ENCODE measurements at places on chromosomes 1 and 21. TPM values are rescaled to one million over a fixed set of nuclear protein-coding genes. Genes with fewer than 3 reads are reported as not detected.

DNA sequence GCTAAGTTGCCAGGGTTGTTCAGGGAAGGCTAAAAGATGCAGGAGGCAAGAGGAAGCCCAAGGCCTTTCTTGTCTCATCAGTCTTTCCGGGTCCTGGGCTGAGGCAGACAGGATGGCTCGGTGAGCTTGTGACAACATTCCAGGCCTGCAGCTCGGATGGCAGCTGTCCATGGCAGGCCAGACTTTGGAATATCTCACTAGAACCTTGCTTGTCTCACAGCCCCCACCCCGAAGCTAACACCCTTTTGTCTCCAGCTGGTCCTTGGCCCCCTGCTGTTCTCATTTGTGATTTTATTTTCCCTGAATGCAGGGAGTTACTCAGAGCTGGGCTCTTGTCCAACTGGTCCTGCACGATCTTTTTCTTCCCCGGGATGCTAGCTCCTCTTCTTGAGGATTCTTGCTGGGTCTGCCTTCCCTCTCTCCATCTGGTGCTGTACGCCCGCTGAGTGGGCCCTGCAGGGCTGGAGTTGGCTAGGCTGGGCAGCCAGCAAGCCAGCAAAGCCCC is 477.2 kb upstream of the CAMK1G start:
- H3K36me3 ChIP-seq = no peaks in the 10 kb centered on the region
- H3K27ac ChIP-seq = no peak overlapping the region
- no peaks in the 10 kb centered on the region for H3K27me3 ChIP-seq
- H3K4me1 ChIP-seq = no peaks in the 10 kb centered on the region

DNA sequence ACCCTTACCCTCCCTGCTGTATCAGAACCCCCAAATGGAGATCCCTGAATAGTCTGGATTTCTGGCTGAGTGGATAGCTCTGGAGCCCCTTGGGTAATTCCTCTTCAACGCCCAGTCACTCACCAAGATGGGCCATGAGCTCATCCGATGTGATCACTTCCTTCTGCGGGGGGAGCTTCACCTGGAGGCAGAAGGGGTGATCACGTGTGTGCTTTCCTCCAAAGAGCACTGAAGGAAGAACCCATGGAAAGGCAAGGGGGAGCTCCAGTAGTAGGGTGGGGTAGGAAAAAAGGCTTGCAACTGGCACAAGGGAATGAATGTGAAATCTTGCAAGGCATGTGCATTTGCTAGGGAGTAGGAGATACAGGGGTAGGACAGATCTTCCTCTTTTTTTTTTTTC is 5.1 kb downstream of the MINDY1 start:
- no peak for DNase-seq
- peaks cover 19% of the 10 kb centered on the region for H3K4me1 ChIP-seq
- H3K4me3 ChIP-seq = no peak overlapping the region
- H3K27me3 ChIP-seq = no peaks in the 10 kb centered on the region
- H3K36me3 ChIP-seq = peaks cover 5% of the 10 kb centered on the region

- H3K4me1 ChIP-seq = peaks cover 6% of the 10 kb centered on the region
- peak overlapping the region; percentile 31 for H3K27ac ChIP-seq
- H3K36me3 ChIP-seq = peaks cover 36% of the 10 kb centered on the region
- no peak for DNase-seq
Measured at GRCh38 chr1:111704776-111705175, 34.4 kb downstream of the INKA2 start.

GRCh38 chr1:147156642-147157041 is 15.6 kb downstream of the PRKAB2 start:
- no peak overlapping the region for H3K4me3 ChIP-seq
- DNase-seq = no peak
- H3K27me3 ChIP-seq = no peaks in the 10 kb centered on the region
- peaks cover 17% of the 10 kb centered on the region for H3K36me3 ChIP-seq

DNA sequence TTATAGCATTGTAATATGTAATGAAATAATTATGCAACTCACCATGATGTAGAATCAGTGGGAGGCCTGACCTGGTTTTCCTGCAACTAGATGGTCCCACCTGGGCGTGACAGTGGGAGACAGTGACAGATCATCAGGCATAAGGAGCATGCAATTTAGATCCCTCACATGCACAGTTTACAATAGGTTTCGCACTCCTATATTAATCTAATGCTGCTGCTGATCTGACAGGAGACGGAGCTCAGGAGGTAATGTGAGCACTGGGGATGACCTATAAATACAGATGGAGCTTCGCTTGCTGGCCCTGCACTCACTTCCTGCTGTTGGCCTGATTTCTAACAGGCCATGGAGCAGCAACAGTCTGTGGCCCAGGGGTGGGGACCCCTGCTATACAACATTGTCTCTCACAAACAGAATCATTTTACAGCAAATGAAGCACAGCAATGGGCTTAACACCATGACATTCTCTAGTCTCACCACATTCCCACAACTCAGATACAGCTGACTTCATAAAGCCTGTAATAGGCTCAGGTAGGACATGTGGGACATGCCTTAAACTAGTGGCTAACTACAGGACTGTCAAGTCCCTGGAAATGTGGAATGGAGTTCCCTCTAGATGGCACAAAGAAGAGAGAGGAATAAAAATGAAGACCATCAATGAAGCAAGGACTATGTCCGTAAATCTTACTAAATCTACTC is 40.7 kb upstream of the SLC5A9 start:
- no peak overlapping the region for H3K27ac ChIP-seq
- no peak overlapping the region for H3K4me3 ChIP-seq
- no peak for DNase-seq
- no peaks in the 10 kb centered on the region for H3K27me3 ChIP-seq
- H3K36me3 ChIP-seq = no peaks in the 10 kb centered on the region

DNA sequence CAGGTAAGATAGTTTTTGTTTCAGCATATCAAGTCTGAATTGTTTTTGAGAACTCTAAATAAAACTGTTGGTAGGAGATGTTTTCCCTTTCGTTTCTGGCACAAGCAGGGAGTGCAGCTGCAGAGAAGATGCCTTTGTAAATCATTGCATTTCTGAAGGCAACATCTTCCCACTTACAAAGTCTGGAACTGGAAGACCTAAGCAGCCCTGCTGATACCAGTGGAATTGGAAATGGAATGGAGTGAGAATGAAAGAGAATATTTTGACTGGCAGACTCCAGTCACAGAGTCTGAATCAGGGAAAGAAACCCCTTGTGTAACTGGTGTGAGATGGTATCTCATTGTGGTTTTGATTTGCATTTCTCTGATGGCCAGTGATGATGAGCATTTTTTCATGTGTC is 815.6 kb downstream of the LTN1 start:
- no peaks in the 10 kb centered on the region for H3K27me3 ChIP-seq
- no peak overlapping the region for H3K4me3 ChIP-seq
- H3K36me3 ChIP-seq = no peaks in the 10 kb centered on the region
- no peak for DNase-seq

- H3K27me3 ChIP-seq = no peaks in the 10 kb centered on the region
- H3K4me3 ChIP-seq = no peak overlapping the region
- H3K27ac ChIP-seq = no peak overlapping the region
- H3K4me1 ChIP-seq = peaks cover 16% of the 10 kb centered on the region
Measured at GRCh38 chr1:66413136-66413837, 120.7 kb upstream of the SGIP1 start.

- H3K27ac ChIP-seq = no peak overlapping the region
- DNase-seq = no peak
- H3K27me3 ChIP-seq = peaks cover 64% of the 10 kb centered on the region
- H3K4me3 ChIP-seq = no peak overlapping the region
- no peaks in the 10 kb centered on the region for H3K4me1 ChIP-seq
- no peaks in the 10 kb centered on the region for H3K36me3 ChIP-seq
Measured at GRCh38 chr1:35702508-35702907, 16.2 kb downstream of the C1orf216 start.

- no peak overlapping the region for H3K4me3 ChIP-seq
- H3K4me1 ChIP-seq = no peaks in the 10 kb centered on the region
- no peak for DNase-seq
- H3K27ac ChIP-seq = no peak overlapping the region
- no peaks in the 10 kb centered on the region for H3K36me3 ChIP-seq
Measured at GRCh38 chr1:221847676-221848075, 105.8 kb upstream of the DUSP10 start.

DNA sequence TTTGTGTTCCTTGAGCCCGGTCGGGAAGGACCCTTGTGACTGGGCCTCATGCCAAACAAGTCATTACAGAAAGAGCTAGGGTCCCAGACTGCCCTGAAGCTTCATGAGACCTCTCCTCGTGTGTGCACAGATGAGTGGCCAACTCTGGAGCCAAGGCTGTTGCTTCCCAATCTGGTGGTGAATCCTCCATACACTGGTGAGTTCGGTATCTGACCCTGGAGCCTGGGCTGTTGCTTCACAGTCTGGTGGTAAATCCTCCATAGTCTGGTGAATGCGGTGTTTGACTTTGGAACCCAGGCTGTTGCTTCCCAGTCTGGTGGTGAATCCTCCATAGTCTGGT is 737.8 kb downstream of the MATN1 start:
- peaks cover 11% of the 10 kb centered on the region for H3K4me1 ChIP-seq
- H3K27me3 ChIP-seq = no peaks in the 10 kb centered on the region
- no peak for DNase-seq
- no peak overlapping the region for H3K27ac ChIP-seq
- no peak overlapping the region for H3K4me3 ChIP-seq
- no peaks in the 10 kb centered on the region for H3K36me3 ChIP-seq

- peak; percentile 23 for DNase-seq
- H3K36me3 ChIP-seq = no peaks in the 10 kb centered on the region
- no peaks in the 10 kb centered on the region for H3K27me3 ChIP-seq
- peaks cover 11% of the 10 kb centered on the region for H3K4me1 ChIP-seq
- no peak overlapping the region for H3K4me3 ChIP-seq
Measured at GRCh38 chr1:91894036-91894761, 8.2 kb upstream of the TGFBR3 start.

GRCh38 chr1:204217648-204218000 is 3.8 kb upstream of the GOLT1A start:
- no peak for DNase-seq
- H3K27ac ChIP-seq = no peak overlapping the region
- H3K36me3 ChIP-seq = peaks cover 11% of the 10 kb centered on the region

- DNase-seq = no peak
- H3K27me3 ChIP-seq = no peaks in the 10 kb centered on the region
- H3K36me3 ChIP-seq = no peaks in the 10 kb centered on the region
- peaks cover 5% of the 10 kb centered on the region for H3K4me1 ChIP-seq
- H3K27ac ChIP-seq = no peak overlapping the region
- H3K4me3 ChIP-seq = no peak overlapping the region
Measured at GRCh38 chr1:240495601-240496000, 116.4 kb downstream of the GREM2 start.

KCNA3 gene
- total RNA-seq = not detected

RAB42 gene
- 11.7 TPM for total RNA-seq

LHX8 gene
- total RNA-seq = 0.35 TPM

CD101 gene
- 0.92 TPM for total RNA-seq

FMN2 gene
- 0.42 TPM for total RNA-seq

KCNE2 gene
- 1.7 TPM for total RNA-seq

LIPI gene
- not detected for total RNA-seq

Measured in cardiac muscle cell (in vitro differentiated cells and primary cell).